ENCODE measurements at places on chromosomes 12 and 14.

DNA sequence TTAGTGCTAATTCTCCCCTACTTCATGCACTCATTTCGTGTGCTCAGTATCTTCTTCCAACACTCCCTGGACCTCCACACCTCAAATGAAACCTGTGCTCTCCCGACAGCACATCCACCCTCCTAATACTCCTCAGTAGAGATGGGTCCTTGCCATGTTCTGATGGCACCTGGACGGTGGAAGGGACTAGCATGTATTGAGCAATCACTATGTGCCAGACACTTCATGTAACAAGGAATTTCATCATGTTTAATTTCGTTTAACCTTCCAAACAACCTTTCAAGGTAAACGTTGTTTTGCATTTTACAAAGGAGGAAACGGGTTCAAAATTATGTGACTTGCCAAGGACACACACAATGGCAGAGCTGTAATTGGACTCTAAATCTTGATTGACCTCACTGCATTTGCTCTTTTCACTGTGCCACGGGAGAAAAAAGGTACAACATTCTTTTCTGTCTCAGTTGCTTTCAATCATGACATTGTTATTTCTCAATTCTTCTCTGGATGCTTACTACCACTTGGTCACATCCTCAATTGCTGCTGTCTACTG, 12.2 kb upstream of the SLC7A8 start:
- DNase-seq = no peak

DNA sequence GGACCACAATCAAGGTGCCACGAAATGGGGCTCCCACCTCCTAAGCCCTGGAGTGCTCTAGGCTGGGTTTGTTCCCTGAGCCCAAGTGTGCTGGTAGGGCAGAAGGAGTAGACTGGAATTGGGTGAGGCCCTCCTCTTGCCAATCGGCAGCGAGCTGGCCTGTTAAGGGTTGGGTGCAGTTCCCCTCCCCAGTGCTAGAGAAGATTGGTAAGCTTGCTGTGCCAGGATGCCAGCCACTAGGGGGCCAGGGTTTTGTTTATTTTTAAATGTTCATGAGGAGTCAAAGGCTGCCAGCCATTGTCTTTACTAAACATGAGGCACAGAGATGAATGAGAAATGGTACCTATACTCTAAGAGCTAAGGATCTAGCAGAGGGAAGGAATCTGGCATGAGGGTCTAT, 79.7 kb downstream of the SPTB start:
- DNase-seq = no peak

DNA sequence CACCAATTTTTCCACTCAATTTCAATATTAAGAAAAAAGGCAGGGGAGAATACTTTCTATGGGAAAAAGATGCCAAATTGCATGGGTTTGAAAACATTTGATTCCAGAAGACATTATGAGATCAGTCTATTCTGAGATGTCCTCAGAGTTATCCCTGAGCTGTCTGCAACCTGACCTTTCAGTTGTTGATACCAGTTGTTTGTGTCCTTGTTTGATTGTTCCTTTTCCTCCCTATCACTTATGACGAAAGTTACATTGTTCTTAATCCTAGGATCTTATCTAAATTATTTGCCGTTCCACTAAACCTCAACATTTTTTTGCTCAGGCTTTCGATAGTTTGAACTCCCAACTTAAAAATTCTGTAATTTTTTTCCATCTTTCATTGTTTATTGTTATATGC, 336.3 kb upstream of the NOVA1 start:
- DNase-seq = no peak

DNA sequence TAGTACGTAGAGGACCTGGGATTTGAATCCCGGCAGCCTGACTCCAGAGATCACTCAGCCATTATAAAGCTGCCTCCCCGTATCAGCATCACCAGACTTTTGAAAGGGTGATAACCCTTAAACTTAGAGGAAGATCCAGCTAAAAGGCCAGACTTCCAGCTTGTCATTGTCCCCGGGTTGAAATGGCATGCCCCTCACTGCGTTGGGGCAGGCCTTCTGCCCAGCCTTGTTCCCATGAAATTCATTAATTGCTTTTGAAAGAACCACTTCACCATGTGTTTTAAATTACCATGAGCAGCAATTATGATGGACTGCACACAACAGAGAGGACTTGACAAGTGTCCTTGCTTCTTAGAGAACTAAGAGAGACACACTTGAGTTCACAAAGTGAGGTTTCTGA, 269.6 kb upstream of the CRY1 start:
- no peak for DNase-seq

DNA sequence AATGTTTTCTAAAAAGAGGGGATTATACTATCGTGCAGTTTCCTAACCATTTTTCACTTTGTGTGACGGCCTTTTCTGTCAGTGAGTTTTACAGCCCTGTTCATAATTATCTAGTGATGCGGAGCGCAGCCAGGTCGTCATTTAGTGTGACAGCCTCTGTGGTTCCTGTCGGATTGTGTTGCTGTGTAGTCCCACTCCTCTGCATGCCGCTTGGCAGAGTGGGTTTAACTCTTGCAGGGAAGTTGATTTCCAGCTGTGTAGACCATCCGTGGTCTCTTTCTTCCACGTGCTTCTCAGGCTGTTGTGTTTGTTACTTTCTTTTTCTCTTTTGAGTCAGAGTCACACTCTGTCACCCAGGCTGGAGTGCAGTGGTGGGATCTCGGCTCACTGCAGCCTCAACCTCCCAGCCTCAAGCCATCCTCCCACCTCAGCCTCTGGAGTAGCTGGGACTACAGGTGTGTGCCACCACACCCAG, 8.6 kb downstream of the RAN start:
- no peak for DNase-seq

DNA sequence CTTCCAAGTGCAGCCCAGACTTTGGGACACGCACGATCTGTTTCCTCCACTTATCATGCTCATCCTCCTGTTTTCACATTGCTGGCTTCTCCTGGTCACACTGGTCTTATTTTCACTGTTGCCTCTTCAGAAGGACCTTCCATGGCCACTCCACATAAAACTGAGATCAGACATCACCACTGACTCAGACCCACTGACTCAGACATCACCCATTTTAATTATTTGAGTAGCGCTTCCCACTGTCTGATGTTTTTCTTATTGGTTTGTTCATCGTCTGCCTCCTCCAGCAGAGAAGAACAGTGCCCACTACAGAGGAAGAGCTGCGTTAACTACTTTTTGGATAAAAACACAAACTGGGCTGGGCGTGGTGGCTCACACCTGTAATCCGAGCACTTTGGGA, 270.5 kb upstream of the PWP1 start:
- no peak for DNase-seq

- peak; percentile 6 for DNase-seq
Observed at GRCh38 chr14:61889914-61890351, 127.7 kb downstream of the SNAPC1 start.

- DNase-seq = no peak
Observed at GRCh38 chr14:100297320-100298300, 8.6 kb downstream of the SLC25A29 start.

DNA sequence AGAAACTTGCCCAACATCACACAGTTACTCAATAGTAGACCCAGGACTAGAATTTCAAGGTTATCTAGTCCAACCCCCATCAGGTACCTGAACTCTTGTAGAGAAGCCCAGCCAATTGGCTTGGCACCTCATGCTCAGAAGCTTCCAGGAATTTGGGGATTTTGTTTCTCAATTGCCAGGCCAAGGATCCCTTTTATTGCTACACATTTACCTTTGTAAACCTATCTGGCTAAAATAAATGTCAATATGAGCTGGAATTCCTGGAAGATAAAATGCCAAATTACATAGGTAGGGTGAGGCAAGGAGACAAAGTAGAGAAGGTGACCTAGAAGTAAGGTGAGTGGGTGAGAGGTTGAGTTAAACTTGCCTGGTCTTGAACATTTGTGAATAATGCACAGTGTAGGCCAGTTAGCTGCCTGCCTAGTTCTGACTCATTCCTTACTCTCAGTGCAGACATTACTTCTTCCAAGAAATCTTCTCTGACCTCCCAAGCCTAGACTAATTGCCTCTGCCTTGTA, 36.3 kb downstream of the SDR9C7 start:
- no peak for DNase-seq

DNA sequence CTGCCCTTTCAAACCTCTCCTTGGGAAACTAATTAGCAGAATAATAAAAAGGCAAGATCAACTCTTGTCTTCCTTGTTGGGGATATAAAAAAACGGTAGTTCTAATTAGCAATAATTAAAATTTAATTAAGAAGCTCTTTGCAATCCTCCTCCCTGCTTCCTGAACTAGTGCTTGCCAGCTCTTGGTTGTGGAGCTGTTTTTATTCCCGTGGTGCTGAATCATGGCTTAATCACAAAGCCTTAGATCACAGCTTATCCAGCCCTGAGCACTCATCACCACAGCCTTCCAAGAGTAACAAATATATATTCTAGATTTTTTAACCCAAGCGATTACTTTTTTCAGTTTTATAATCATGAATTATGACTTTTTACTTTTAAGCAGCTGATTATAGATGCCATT, 63.2 kb upstream of the INSM2 start:
- DNase-seq = no peak

DNA sequence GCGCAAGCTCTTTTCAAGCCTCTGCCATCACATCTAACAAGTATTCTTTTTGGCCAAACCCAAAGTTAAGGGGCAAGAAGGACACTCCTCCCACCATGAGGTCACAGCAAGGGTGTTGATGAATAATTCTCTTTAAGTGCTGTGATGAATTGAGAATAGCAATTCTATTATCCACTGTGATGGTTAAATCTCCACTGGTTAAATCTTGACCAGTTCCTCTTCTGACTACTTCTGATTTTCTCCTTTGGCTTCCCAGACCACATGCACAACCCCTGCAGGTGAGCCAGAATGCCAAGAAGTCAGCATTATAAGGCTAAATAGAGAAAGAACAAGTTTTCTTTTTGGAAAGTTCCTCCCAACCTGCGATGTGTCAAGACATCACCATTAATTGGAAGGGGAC, 90.6 kb upstream of the BCL2L14 start:
- DNase-seq = no peak

DNA sequence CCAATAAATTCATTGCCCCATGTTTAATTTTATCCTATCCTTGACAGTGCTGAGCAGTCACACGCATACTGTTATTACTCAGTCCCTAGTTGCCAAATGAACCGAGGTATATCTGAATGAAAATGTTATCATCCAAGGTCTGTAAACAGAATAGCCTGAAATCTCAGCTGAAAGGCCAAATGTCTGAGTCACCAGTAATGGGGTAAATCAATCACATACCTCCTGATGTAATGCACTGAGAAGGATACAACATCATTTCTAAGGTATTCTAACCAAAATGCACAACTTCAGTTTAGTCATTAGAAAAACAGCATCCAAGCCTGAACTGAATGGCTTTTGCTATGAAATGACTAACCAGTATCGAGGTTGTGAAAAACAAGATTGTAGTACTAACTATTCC, 228.6 kb downstream of the DPF3 start:
- no peak for DNase-seq

GRCh38 chr14:44830371-44830770, 131.4 kb downstream of the KLHL28 start:
- DNase-seq = no peak

DNA sequence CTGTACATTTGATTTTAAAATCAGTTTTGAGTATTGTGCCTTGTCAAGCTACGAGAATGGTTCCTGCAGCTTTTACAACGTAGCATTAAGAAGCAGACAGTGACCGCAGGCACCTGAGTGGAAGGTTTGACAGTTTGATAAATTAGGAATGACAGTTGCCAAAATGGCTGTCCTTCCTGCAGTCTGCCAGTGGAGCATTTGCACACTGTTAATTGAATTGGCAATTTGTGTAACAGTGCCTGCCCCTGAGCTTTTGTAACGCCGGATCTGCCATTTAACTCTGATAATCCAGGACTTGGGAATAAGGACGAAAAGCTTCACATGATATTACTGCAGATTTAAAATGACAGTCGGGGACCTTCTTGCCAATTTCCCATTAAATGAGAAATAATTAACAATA, 385.3 kb downstream of the NPAS3 start:
- DNase-seq = no peak

DNA sequence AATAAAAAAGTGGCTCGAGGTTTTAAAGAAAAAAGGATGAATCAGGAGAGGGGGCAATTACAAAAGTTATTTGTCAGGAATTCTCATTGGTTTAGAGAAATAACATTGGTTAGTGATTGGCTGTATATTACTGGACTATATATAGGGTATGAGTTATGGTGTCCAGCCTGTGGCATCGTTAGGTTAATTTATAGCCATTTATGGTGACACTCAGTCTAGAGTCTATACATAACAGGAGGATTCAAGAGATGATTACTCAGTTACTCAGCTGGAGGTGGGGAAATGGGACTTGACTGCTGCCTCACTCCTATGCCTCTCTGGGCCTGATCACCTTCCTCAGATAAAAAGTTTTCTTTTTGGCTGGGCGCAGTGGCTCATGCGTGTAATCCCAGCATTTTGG, 25.6 kb upstream of the NFYB start:
- DNase-seq = no peak

- DNase-seq = no peak
Observed at GRCh38 chr12:64598831-64599230, 11.5 kb upstream of the RASSF3 start.

DNA sequence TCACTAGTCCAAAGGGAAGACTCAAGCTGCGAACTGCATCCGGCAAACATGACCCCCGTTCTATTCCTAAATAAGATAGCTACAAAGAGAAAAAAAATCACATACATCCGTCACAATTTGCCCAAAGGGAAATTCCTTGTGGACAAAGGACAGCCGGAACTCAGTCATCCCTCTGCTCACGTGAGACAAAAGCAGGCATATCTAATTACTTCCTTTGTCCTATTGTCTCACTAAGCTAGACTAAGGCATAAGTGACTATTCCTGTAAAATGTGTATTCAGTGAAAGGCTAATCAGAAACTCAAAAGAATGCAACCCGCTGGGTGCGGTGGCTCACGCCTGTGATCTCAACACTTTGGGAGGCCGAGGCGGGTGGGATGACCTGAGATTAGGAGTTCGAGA, 27.2 kb upstream of the NINJ2 start:
- no peak for DNase-seq

DNA sequence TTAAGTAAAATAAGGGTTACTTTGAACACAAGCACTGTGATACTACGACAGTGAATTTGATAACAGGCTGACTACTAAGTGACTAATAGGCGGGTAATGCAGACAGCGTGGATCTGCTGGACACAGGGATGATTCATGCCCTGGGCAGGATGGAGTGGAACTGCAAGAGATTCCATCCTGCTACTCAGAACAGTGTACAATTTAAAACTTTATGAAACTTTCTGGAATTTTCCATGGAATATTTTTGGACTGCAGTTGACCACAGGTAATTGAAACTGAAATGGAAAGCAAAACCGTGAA, 46.0 kb downstream of the YEATS4 start:
- no peak for DNase-seq

GRCh38 chr14:80681651-80682050, 259.9 kb downstream of the CEP128 start:
- DNase-seq = no peak

DNA sequence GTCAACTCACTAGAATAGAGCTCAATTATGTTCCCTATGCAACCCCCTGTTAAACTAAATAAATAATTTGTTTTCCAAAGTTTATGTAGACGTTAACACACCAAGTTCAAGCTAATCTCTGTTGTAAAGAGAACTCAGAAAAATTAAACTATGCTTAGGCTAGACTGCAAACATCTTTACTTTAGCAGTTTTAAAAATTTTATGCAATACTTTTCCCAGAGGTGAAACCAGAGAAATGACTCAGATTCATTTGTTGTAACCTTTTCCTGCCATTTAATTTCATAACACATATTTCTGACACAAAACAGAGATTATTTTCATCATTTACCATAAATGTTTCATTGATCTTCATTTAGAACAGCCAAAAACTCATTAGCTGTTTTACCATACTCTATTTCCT, 27.4 kb downstream of the ABCC9 start:
- DNase-seq = no peak

GRCh38 chr14:101103321-101103901, 199.9 kb upstream of the RTL1 start:
- DNase-seq = no peak

Data from stimulated activated CD8-positive, alpha-beta memory T cell treated with anti-CD3 and anti-CD28 coated beads, Interleukin-7, amount 100 ng/mL, for 48 hours (primary cell).